ENCODE measurements at places on chromosomes 12 and 14.

DNA sequence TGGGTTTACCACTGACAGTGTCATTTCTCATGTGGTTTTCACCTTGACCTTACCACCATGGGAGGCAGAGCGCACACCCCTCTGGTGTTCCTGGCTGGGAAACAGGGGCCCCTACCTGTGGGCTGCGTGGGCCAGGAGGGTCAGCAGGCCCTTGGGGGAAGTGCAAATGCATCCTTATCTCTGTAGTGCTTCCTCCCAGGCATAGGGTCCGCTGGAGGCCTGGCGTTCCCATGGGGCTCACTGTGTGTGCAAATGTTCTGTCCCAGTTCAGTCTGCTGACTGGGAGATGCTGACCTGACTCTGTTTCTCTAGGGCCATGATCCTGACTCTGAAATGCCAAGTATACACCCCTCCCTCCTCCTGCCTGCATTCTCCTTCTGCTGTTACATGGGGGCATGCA is 81.3 kb downstream of the SLC25A47 start:
- no peak for DNase-seq

DNA sequence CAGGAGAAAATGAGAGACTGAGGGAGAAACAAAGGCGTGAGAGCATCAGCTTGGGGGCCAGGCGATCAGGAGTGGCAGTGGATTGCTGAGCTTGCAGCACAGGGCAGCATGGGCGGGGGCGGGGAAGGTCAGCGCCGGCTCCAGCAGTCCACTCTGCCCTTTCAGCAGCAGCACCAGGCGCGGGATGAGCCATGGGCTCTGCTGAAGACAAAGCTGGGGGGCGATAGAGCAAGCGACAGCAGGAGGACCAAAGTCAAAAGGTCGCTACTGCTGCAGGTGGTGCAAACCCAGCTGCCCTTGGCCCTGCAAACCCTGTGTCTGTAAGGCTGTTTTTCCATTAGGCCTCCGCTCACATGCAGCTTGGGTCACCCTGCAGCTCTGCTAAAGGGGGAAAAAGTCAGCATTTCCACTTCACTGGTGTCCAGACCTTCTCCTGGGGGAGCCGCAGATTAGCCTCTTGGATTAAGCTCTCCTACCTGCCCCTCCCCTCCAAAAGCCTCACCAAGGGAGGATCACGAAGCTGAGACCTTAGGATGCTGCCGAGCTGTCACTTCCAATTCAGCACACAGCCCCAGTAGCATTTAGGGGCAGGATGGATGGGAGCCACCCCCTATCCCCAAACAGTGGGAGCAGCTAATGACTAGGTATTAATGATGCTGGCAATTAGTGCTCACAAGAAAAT is 204.8 kb downstream of the DPF3 start:
- DNase-seq: peak; percentile 56

GRCh38 chr14:101179691-101180211 is 276.2 kb upstream of the RTL1 start:
- no peak for DNase-seq

DNA sequence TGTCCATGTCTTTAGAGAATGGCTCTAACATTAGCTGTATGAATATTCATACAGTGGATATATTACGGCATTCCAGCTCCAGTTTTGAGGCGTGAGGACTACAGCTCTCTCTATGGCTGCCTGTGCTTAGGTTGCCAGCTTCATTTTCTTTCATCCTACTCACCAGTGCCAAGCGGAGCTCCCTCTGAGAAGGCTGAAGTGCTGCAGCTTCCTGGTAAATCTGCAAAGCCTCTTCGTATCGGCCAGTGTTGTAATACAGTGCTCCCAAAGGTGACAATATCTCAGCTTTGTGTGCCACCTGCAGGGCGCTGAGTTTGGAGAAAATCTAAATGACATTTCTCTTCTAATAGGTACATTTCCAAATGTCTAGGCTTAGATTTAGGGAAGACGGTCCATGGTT is 19.8 kb upstream of the OVCH1 start:
- peak; percentile 17 for DNase-seq

GRCh38 chr14:103973354-103973753 is 31.0 kb upstream of the RD3L start:
- DNase-seq: no peak

GRCh38 chr14:50059763-50060616 is 56.4 kb downstream of the VCPKMT start:
- no peak for DNase-seq

DNA sequence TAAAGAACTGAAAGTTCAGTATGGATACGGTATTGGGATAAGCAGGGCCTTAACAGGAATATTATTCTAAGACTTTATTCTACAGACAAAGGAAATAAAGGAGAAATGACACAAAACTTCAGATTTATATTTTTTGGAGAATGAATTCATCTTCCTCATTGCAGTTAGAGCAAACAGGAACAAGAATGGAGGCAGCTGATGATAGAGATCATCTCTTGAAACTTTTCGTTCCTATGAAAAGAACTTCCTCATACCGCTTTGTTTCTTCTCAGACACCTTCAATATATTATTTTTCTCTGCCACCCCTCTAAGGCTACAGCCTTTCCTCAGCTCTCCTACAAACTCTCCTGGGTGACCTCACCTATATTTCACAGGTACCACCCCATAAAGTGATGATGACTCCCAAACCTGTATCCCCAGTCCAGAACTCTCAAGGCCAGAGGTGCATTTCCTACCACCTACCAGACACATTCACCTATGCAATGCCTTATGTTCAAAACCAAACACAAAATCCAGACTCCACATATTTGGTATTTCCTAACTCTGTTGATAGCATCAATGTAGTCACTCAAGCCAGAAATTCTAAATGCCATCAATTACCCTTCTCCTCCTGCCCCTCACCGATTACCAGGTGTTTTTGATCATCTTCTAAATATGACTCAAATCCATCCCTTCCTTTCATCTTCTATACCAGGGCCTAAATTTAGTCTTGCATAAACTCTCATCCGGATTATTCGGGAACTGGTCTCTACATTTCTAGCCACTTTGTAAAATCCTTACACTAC is 7.4 kb downstream of the MAP4K5 start:
- no peak for DNase-seq

- DNase-seq: no peak
These were observed 184.4 kb upstream of the CCND2 start for GRCh38 chr12:4089121-4089606.

DNA sequence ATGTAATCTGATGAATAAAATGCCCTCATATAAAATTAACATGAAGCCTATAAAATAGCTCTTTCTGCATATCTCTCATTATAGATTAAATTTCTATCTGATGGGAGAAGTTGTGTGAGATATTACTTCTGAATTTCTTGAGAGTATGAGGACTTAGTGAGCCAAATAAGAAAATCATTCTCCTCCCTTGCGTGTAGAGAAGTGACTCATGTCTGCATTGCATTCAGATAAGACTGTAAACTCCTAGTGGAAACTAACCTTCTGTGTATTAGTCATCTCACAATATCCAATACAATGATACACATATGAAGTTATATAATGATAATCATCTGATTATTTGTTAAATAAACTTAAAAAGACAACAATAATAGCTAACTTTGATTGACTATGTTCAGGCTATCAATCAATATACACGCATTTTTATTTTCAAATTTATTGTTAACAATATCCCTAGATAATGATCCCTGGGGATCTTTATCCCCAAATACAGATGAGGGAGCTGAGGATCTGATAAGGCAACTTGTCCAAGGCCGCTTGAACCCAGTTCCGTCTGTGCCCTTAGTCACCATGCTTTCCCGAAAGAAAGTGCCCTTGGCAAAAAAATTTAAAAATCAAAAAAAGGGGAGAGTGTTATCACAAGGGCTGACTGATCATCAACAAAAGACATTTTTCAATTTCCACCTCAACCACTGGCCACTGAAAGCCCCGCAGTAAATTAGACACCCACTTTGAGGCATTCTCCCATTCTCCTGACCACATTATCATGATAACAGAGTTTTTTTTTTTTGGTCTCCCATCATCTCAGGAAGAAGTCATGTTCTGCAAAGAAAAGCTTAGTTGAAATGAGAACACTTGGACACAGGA is 189.2 kb upstream of the RASSF8 start:
- DNase-seq: no peak

- DNase-seq: no peak
These were observed 87.3 kb upstream of the E2F7 start for GRCh38 chr12:77152623-77153193.

DNA sequence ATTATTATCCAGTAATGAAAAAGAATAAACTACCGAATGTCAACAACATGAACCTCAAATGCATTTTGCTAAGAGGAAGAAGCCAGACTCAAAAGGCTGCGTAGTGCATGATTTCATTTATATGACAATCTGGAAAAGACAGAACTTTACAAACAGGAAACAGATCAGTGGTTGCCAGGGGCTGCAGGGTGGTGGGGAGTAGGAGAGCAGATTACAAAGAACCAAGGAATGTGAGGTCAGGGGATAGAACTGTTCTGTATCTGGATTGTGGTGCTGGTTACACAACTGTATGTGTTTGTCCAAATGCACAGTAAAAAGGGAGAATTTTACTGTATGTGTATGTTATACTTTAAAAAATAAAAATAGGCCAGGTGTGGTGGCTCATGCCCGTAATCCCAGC is 89.7 kb upstream of the MYL2 start:
- no peak for DNase-seq

DNA sequence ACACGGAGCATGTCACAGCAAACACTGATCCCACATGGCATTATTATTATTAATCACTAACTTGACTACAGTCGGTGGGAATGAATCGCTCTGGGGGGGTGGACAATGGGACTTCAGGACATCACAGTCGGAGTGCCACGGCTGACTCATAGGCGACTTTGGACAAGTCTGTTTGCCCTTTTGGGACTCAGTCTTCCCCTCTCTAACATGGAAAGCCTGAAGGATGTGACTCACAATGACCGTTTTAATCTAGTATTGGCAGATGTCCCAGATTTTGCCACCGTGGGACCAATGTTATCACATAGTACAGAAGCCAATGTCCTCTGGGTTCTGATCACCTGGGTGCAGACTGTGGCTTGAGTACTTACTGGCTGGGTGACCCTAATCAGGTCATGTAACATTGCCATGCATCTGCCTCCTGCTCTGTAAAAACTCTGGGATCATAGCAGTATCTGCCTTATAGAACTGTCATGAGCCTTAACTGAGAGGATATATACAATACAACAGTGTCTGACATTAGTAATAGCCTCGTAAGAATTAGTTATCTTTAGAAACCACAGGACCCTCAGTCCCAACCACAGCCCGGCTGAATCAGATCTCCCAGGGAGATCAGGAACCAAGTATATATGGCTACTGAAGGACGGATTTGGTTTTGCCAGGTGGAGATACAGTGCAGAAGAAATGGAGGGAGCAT is 362.6 kb downstream of the BCL11B start:
- no peak for DNase-seq

GRCh38 chr12:124352839-124353238 is 57.9 kb downstream of the RFLNA start:
- no peak for DNase-seq

DNA sequence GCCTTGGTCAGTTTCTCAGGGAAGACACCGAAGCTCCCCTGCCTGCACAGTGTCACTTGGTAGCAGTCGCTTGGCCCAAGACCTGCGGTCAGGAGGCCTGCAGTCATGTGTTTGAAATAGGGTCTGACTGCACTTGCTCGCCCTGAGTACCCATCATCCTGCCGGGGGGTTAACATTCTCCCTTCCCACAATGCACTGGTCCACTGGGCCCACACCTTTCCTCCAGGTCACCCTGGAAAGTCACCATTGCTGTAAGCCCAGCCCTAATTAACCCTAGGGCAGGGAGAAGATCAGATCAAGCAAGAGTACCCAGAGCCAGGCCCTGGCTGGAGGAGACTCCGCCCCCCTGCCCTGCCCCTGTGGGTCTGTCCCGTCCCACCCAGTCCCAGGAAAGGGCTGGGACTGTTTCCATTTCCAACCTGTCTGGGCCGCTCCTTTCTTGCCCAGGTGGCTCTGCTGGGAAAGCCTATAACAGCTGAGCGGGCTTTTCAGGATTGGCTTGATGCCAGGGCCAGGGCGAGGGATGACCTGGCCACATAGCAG is 87.1 kb downstream of the ZFP36L1 start:
- no peak for DNase-seq

- DNase-seq: no peak
These were observed 321.9 kb downstream of the RAD51B start for GRCh38 chr14:68141281-68142088.

DNA sequence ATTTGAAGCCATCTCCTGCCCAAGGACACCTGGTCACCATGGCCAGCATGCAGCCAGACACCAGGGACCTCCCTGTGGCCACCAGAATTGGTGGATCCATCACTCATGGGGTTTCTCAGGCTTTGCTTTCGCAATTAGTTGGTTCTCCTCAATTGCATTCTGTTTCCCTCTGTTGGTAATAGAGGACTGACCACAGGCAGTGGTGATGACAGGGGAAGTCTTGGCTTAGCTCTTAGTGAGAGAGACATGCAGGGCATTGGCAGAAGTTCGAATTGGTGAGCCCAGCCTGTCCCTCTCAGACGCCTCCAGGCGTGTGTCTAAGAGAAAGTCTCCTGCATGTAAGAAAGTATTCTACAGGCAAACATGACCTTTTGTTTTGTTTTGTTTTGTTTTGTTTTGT is 21.3 kb downstream of the HCAR2 start:
- no peak for DNase-seq

GRCh38 chr14:103930051-103930604 is 1.9 kb downstream of the TDRD9 start:
- no peak for DNase-seq

DNA sequence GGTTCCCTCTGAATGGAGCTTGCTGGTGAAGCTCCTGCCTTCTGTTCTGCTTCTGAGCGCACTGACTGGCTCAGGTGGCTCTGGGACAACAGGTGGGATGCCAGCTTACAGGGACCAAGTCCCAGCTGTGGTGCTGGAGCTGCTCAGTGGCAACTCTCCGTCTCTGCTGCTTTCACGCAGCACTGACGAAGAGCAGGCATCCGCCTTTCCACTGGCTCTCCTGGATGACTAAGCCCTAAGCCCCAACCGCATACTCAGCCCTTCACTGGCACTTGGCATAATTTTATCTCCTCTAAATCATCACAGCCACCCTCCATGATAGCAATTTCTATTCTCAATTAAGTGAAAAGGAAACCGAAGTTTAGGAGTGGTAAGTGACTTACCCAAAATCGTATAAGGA is 3.7 kb upstream of the RTL1 start:
- no peak for DNase-seq

DNA sequence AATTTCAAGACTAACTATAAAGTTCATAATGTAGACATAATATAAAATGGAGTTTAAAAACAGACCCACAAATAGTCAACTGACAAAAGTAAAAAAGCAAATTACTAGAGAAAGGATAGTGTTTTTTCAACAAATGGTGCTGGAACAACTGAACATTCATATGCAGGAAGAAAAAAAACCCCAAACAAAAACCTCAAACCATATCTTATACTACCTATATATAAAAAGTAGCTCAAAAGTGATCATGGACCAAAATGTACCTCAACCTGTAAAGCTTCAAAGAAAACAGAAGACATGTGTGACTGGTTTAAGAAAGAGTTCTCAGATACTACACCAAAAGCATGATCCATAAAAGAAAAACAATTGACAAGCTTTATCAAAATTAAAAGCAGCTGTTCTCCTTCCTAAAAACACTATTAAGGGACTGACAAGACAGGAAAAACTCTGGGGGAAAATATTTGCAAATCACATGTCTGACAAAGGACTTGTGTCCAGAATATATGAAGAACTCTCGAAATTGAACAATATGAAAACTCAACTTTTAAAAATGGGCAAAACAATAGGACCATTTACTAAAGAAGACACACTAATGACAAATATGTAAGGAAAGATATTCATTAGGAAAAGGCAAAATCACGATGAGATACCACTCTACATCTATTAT is 22.7 kb upstream of the ARID4A start:
- DNase-seq: no peak

- no peak for DNase-seq
These were observed 34.7 kb upstream of the ADAMTS20 start for GRCh38 chr12:43586646-43587245.

- DNase-seq: peak; percentile 31
These were observed 1.1 kb downstream of the CYP46A1 start for GRCh38 chr14:99685151-99685591.

All from D341Med (cell line).